Anterior cingulate cortex (tissue), 58 donors: ENCODE measurements at places on chromosomes 5 and 9.

DNA sequence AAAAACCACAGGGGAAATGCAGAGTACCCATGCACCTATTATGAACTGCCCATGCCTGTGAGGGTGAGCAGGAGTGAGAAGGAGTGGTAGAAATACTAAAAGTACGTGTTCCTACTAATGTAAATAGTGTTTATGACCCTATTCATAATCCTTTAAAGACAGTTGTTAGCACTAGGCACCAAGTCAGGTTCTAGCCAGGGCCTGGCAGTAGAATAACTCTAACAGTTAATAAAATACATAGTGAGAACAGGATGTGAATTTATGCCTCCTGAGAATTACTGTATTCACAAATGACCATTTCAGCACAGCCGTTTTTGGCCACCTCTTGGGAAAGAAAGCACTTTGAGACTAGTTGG is 103.2 kb upstream of the TARS1 start:
- DNase-seq = no peak

GRCh38 chr9:93326056-93326455 is 125.4 kb upstream of the FAM120A start:
- DNase-seq = no peak

DNA sequence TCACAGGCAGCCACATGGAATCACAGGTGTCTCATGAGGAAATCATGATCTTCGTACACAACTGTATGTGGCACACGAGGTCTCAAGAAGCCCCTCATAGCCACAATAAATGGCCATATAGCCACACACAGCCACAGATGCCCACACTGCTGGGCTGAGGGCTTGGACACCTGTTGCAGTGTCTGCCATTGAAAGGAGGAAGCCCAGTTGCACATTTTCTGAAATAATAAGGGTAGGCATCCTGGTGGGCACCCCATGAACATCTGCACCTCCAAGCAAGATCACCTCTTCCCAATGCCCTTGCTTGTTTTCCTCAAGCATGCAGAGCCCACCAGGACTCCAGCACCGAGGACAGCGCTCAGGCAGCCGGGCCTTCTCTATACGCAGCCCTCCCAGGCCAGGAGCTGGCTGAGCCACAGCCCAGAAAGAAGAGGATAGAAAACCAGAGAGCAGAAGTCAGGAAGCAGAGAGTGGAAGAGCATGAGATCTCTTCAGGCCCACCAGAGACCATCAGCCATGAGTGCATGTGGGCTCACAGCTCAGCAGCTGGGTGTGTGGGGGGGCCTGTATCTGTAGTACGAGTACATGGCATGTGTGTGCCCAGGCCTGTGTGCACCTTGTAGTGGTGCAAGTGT is 1.0 kb upstream of the ACSL6 start:
- no peak for DNase-seq

- DNase-seq = no peak
Measured at GRCh38 chr5:132477784-132478365, 12.7 kb downstream of the IRF1 start.

DNA sequence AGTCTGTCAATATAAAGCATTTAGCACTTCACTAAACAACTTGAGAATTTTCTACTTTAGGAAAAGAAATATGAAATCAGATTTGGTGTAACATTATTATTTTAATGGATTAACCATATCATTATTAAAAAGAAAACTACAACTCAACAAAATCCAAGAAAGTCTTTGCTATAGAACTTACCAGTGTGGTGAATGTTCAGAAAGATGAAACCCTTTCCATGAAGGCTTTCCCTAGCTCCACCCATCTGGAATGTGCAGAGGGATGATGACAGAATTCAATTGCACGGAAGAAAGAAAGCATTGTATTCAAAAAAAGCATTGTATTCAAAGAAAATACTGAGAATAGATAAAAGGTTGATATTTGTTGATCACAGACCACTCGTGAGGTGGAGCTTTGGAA is 328.6 kb upstream of the NUDT12 start:
- DNase-seq = no peak

- DNase-seq = no peak
Measured at GRCh38 chr5:80083101-80083890, 48.1 kb downstream of the THBS4 start.

- DNase-seq = no peak
Measured at GRCh38 chr9:112784020-112784785, 33.6 kb downstream of the SNX30 start.
